ENCODE measurements at places on chromosomes 12 and 14.

GRCh38 chr12:57654042-57654441 is 21.0 kb upstream of the B4GALNT1 start:
- DNase-seq, result no peak

DNA sequence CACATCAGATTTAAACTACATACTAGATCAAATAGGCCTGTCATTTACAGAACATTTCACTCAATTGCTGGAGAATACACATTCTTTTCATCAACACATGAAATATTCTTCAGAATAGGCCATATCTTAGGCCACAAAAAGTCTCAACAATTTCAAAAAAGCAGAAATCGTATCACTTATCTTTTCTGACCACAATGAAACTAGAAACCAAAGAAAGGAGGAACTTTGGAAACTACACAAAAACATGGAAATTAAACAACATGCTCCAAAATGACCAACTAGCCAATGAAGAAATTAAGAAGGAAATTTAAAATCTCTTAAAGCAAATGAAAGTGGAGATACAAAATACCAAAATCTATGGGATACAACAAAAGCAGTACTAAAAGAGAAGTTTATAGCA is 35.1 kb downstream of the PARP11 start:
- no peak for DNase-seq

DNA sequence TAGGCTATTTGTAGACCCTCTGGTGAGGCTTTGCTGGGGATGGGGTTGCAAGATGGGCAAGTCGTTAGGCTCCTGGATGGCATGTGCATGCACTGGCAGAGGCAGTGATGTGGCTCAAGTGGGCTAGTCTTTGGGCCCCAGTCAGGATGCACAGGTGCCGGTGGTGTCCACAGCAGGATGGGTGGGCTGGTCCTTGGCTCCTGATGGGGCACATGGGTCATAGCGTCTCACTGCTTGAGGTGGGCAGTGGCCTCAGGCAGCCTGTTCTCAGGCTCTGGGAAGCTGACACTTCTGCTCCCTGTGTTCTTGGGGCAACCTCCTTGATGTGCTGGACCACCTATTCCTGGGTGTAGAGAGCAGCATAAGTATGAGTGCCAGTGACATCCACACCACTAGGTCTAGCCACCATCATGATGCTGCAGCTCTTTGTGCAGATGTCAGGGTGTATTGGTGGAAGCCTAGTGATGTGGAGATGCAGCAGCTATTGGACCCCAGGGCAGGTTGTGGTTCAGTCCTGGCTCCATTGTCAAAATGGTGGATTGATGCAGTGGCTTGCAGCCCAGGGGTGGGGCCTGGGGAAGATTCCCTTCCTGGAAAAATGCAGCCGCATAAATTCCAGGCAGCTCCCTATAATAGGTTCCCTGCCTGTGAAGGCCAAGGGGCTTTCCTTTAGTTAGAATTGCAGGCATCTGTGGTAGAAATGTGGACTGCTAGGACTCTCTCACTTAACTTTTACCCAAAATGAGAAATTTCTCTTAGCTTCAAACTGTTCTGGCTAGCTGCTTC is 742.5 kb upstream of the MDGA2 start:
- no peak for DNase-seq

DNA sequence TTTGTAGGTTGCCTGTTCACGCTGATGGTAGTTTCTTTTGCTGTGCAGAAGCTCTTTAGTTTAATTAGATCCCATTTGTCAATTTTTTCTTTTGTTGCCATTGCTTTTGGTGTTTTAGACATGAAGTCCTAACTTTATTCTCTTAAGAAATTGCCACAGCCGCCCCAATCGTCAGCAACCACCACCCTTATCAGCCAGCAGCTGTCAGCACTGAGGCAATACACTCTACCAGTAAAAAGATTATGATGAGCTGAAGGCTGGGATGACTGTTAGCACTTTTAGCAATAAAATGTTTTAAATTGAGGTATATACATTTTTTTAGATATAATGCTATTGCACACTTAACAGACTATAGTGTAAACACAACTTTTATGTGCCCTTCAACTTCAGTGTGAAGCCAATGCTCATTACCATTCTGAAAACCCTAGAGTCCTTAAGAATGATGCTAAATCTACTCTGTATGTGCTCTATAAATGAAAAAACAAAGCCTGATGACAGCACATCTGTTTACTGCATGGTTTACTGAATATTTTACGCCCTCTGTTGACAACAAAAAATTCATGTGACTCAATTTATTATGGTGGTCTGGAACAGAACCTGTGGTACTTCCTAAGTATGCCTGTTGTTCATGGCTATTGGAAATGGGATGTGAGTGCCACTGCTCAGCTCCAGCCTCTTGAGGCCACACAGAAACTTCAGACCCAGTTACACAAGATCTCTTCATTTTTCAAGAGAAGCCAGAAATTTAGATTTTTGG is 197.4 kb downstream of the DUSP6 start:
- no peak for DNase-seq

DNA sequence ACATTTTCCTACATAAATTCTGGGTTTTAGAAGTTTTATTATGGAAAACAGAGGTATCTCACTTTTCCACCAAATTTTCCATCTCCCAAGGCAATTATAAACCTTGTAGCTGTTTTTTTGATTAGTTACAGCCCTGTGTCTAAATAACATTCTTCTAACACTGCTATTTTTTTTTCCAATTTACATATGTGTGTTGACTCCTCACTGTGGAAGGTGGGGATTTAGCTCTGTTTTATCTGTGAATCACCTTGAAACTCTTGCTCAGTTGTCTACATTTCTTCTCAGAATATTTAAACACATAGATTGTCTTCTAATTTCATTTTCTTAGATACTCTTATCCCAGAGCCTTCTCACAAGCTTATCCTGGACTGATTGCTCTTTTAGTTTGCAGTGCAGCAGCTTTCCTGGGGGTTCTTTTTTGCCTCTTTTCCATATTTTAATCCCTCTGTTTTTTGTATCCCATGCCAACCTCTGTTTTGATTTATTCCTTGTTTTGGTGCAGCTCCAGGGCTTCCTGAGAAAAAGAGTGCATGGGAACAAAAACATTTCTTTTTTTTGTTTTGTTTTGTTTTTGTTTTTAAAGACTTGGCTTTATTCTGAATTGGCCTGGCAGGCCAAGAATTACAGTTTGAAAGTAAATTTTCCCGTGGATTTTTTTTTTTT is 36.7 kb downstream of the TBC1D15 start:
- DNase-seq, result no peak

- no peak for DNase-seq
These were observed 176.5 kb downstream of the PIWIL1 start for GRCh38 chr12:130514149-130514551.

DNA sequence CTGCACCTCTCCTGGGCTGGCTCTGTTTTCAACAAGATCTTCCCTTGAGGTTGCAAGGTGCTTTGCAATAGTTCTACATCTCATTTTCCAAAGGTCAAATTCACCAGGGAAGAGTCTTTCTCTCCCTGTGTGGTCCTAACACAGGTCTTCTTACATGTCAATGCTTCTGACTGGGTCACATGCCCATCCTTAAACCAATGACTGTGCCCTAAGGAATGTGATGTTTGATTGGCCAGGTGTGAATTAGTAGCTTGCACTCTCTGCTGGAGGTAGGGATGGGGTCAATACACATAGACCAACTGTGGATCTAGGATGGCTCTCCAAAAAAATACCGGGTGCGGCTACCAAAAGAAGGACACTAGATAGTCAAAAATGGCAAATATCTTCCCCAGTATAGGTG is 19.9 kb upstream of the KCNK10 start:
- no peak for DNase-seq

DNA sequence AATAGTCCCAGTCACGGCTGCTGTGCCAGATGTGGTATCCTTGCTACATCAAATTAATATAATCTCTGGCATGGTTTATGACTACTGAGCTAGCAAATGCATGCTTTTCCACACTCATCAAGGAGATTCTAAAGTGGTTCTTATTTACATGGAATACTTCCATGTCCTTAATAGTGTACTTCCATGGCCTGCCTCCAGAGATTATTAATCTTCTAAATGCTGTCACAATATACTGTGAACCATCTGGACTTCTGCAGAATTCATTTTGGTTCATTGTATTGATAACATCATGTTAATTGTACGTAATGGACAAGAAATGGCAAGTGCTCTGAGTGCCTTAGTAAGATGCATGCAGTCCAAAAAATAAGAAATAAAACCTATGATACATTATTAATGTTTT is 230.8 kb downstream of the NUAK1 start:
- no peak for DNase-seq

- no peak for DNase-seq
These were observed 137.9 kb upstream of the TMCC3 start for GRCh38 chr12:94788298-94788697.
